ENCODE measurements at places on chromosomes 3 and 15.

DNA sequence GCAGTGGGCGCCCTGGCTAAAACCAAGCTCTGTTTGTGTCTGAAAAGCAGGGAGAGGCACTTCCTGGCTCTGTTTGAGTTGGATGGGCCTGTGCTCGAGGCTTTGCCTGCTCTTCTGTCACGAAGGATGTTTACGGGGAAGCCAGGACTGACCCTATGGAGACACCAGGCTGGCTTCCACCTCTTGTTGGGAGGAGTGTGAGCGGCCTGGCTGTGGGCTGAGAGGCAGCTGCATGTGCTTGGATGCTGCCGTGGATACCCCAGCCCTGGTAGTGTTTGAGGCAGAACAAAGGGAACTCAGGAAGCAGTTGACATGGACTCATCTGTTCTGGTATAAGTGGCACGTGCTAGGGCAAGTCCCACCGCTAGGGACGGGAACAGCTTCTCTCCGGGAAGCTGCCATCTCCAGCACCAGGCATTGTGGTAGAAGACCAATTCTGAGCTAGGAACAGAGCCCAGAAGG is 17.6 kb upstream of the SLC41A3 start:
- no peak for DNase-seq

DNA sequence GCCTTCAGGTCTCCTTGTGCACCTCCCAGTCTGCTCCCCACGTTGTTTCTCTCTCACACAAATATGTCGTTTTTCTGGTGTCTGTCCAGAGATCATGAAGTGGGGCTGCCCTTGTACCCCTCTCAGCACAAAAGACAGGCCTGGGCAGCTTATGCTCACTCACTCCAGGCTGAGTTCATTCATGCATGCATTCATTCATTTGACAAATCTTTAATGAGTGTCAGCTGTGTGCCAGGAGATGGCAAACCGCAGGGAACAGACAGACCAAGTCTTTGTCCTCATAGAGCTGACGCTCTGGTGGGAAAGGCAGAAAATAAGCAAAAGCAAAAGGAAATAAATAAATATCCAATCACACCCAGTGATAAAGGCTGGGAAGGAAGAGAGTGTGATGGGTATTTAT is 7.6 kb upstream of the TRH start:
- no peak for DNase-seq

GRCh38 chr3:41176596-41176995 is 22.7 kb upstream of the CTNNB1 start:
- DNase-seq = no peak

DNA sequence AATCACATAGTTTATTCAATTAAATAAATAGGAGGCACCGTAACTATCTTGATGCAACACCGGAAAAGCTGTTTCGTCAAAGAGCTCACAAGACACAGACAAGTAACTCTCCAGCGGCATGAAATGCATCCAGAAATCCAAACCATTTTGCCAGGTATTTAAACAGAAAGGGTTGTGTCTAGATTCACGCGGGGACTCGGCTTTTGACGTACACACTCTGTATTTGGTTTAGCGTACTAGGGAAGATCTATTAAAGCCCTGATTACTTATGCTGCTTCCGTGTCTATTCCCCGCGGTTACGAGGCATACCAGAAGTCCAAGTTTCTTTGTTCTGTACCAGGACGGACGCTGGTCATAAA is 718 bp downstream of the BNIP2 start:
- peak; percentile 38 for DNase-seq

DNA sequence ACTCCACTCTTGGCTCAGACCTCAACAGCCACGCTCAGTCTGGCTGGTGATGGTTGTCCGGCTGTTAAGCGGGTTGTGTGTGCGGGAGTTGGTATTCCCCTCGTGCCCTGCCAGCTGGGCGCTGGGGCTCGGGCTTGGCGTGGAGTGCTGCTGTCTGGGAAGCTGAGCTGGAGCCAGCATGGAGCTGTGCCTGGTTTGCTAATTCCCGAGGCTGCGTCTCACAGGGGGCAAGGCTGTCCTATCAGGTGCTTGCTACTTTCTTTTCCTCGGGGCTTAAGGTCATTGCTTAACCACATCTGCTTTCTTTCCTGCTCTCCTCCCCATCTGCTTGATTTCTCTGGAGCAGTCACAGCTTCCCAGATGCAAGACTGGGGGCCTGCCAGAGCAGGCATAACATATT is 29.9 kb downstream of the PDIA5 start:
- no peak for DNase-seq

GRCh38 chr3:40901298-40901697 is 298.0 kb upstream of the CTNNB1 start:
- no peak for DNase-seq

DNA sequence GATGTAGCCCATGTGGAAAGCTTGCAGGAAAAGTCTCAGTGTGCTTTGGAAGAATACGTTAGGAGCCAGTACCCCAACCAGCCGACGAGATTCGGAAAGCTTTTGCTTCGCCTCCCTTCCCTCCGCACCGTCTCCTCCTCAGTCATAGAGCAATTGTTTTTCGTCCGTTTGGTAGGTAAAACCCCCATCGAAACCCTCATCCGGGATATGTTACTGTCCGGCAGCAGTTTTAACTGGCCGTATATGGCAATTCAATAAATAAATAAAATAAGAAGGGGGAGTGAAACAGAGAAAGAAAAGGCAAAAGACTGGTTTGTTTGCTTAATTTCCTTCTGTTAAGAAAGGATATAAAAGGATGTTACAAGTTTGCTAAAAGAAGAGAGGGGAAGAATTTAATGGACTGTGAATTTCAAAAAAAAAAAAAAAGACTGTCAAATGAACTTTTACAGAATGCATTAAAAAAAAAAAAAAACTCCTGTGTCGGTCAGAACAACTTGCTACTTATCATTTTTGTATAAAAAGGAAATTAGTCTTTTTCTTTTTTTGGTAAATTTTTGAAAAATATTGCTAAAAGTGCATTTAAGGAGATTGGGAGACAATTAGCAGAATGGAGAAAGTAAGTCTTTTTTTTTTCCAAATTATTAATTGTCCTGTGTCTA is 7.0 kb downstream of the NR2F2 start:
- no peak for DNase-seq

GRCh38 chr15:72197460-72198355 is at the start of gene GRAMD2A:
Gene GRAMD2A (minus strand): TSS chr15:72197787.
- no peak for DNase-seq

GRCh38 chr15:59866642-59867041 is 137.5 kb upstream of the FOXB1 start:
- DNase-seq = no peak

GRCh38 chr3:24470277-24470676 is 24.4 kb downstream of the THRB start:
- no peak for DNase-seq

DNA sequence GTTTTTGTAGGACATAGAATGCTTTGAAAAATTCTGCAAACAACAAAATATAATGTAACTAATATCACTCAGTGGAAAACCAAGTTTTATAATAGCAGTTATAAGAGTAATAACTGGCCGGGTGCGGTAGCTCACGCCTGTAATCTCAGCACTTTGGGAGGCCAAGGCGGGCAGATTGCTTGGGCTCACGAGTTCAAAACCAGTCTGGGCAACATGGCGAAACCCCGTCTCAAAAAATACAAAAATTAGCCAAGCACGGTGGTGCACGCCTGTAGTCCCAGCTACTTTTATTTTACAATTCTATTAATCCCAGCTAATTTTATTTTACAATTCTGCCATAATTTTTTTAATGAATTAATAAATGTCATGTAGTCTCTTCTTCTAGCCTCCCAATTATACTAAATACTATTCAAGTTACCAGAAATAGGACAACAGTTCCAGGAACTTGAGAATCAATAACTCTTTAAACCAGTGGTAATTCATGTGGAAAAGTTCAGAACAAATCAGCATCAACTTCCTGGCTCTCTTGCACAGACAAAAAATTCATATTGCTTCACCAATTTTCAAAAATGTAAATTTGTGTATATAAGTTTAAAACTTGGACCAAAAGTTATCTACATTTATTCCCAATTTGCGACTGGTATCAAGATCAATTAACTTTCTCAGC is 2.2 kb downstream of the DENND4A start:
- no peak for DNase-seq

- no peak for DNase-seq
These were observed 603 bp downstream of the SLC7A14 start for GRCh38 chr3:170585008-170585936.

- DNase-seq = no peak
These were observed 614 bp downstream of the CHCHD6 start for GRCh38 chr3:126704494-126705214.

GRCh38 chr15:51750186-51750585 is 1.2 kb upstream of the TMOD2 start:
- no peak for DNase-seq

GRCh38 chr15:94412979-94413746 is 181.8 kb downstream of the MCTP2 start:
- DNase-seq = no peak

- DNase-seq = peak; percentile 98
These were observed at the start of gene TMF1 for GRCh38 chr3:69051756-69052471. Gene TMF1 (minus strand): TSS chr3:69052333. CDS start chr3:69052086, 247 bp downstream.

GRCh38 chr3:53792866-53793265 is 53.4 kb downstream of the CHDH start:
- DNase-seq = no peak

DNA sequence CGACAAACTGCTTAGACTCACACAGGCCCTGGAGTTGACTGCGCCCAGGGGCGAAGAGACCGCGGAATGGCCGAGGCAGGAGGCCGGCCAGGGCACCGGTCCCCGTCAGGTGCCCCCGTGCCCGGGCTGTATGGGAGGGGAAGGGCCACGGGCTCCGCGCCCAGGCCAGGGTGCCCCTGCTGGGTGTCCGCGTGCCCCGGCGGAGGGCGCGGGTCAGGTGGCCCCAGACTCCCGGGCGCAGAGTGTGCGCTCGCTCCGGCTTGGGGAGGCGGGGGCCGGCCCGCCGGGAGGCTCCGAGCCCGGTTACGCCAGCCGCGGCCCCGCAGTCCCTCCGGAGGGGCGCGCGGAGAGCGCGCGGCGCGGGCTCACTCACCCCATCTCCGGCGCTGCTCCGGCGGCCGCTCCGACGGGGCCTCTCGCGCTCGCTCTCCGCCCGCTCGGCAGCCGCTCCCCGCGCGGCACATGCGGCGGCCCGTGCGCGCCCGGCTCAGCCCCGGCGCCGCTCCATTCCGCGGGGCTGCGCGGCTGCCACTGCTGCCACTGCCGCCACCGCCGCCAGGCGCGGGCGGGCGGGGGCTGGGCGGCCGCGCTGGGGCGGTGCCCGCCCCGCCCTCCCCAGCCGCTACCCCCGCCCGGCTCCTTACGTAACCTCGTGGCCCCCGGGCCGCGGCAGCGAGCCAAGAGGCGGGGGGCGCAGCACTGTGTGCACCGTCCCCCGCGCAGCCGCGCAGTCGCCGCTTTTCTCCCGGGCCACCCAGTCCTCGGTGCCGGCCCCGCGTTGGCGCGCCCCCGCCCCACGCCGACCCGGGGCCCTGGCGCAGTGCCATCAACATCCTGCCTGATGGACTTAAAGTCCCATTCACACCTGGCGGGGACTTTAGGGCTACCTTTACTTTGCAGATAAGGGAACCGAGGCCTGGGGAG is at the start of gene HOMER2:
Gene HOMER2, minus strand, starts transcription at position 563 of the 924 bp plus-strand sequence. Its CDS starts 185 bp downstream, at position 378.
- no peak for DNase-seq

- no peak for DNase-seq
These were observed 790 bp downstream of the LAMP3 start for GRCh38 chr3:183161552-183162336.

DNA sequence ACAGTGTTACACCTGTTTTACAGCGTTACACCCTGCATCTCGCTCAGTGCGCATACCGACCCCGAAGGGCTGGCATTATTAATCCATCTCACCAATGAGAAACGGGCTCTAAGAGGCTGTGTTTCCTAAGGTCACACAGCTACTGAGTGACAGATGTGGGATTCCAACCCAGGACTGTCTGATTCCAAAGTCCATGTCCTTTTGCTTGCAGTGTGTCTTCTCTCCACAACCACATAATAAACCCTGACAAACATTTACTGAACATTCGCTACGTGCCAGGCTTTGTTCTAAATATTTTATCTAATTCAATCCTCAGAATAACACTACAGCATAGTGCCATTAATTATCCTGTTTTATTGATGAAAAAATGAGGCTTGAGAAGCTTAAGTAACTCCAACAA is 79.1 kb downstream of the RAB11A start:
- no peak for DNase-seq

DNA sequence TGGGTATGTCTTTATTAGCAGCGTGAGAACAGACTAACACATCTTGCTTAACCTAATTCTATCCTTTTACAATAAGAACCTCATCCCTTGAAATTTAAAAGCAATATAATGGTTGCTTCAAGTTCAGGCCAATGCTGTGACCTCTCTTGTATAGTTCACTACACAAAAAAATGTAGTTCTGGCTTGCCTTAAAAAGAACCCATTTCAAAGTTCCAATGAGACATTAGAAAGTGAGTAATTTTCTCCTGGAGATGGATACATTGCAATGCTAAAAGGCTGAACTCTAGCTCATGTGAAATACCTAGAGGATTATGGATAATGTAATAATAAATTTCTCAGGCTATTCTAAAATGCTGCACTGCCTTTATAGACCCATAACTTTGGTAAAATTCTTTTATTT is 47.8 kb downstream of the ATP13A4 start:
- DNase-seq = no peak

GRCh38 chr15:80951941-80952340 is 37.7 kb downstream of the MESD start:
- no peak for DNase-seq

DNA sequence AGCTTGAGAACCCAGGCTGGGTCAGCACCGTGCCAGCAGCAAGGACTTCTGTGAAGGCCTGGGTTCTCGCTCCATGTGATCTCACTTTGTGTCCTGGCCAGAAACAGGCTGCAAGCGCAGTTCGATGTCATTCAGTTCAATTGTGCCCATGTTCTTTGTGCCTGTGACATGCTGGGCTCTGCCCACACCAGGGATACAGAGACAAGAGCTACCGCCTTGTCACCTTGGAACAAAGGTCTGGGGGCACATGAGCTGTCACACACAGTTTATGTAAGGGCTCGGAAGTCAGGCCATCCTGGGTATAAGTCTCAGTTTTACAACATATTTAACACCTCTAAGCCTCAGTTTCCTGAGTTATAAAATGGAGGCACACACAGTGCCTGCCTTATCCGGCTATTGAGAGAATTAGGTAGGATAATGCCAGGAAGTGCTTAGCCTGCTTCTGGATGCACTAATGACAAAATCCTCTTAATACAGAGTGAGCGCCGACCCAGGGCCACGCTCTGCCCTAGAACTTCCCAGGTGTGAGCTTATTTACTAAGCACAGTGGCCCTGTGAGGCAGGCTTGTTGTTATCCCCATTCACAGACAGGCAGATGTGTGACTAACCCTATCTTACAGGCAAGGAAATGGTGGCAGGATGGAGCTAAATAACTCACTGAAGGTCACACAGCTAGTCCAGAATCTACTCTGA is 50.4 kb upstream of the LIMD1 start:
- DNase-seq = no peak

DNA sequence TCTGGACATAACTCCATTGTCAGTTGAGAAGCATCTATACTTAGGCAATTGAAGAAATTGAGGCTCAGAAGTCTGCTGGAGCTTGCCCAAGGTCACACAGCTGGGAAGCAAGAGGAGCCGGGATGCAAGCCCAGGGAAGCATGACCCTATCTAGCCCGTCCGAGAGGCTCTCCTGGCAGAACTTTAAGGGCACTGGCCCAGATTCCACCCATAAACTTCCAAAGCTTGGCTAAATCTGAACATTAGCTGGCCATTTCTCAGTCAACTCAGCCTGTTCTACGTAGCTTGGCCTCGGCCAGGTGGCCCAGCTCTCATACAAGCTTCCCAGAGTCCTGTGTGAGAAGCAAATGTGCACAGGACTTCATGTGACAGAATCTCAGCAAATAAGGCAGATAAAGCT is 75.8 kb downstream of the LRIG1 start:
- no peak for DNase-seq

Measured in stromal cell of bone marrow (primary cell).